ENCODE measurements at places on chromosomes 7 and 10. TPM values are rescaled to one million over a fixed set of nuclear protein-coding genes. Genes with fewer than 3 reads are reported as not detected.

DNA sequence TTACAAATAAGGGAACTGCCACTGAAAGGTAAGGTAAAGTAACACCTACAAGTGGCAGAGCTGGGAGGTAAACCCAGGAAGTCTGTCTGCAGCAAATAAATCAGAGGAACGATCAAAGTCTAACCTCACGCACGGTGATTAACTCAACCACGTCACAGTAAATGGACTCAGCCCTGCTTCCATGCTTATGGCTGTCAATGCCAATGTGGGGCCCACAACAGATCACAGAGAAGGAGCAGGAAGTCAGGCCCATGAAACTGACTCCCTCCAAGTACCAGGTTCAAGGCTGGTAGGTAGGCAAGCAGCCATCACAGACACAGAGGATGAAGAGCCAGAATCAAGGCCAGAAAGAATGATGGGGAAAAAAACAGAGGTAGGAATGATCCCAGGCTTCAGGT, 38.0 kb upstream of the ACSL5 start:
- DNase-seq: peak; percentile 97
- H3K36me3 ChIP-seq: no peaks in the 10 kb centered on the region
- H3K4me1 ChIP-seq: peaks cover 60% of the 10 kb centered on the region
- no peak overlapping the region for H3K4me3 ChIP-seq

C7orf57 gene
- polyA plus RNA-seq: not detected

DNA sequence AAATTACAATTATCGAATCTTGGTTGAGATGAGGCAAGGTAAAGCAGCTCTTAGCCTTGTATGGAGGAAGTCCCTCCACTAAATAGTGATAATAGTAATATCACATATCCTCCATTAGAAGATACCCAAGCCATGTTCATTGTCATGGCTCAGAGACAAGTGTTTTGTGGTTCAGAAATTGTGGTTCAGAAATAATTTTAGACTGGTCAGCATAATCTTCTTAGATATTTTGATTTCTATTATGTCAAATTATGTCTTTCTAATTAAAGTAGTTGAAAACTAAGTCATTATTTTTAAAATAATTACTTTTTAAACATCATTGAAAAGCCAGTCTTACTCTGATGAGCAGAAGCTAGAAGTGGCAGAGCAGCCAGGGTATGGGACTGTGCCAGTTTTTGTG, 507.7 kb downstream of the HTR7 start:
- no peak for DNase-seq
- no peaks in the 10 kb centered on the region for H3K4me1 ChIP-seq
- no peaks in the 10 kb centered on the region for H3K27me3 ChIP-seq

DNA sequence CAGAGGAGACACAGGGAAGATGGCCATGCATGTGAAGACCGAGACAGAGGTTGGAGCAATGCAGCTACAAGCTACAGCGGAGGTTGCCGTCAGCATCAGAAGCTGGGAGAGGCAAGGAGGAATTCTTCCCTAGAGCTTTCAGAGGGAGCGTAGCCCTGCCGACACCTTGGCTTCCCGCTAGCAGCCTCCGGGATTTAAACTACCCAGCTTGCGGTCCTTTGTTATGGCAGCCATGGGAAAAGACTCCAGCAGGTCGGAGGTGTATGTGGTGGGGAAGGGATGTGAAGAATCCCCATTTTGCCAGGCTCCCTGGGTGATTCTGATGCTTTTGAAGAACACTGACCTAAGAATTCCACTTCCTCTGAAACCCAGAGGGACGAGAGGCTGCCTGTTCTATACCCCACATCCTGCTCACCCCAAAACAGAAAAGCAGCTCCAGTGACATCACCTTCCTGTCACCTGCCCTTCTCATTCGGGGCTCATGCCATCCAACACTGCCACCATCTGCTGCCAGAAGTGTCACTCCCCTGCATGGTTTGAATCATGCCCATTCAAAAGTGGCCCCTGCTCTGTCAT, 3.3 kb upstream of the SEPHS1 start:
- H3K27me3 ChIP-seq: peaks cover 23% of the 10 kb centered on the region
- no peak overlapping the region for H3K4me3 ChIP-seq
- H3K27ac ChIP-seq: no peak overlapping the region
- no peaks in the 10 kb centered on the region for H3K36me3 ChIP-seq
- DNase-seq: no peak

DNA sequence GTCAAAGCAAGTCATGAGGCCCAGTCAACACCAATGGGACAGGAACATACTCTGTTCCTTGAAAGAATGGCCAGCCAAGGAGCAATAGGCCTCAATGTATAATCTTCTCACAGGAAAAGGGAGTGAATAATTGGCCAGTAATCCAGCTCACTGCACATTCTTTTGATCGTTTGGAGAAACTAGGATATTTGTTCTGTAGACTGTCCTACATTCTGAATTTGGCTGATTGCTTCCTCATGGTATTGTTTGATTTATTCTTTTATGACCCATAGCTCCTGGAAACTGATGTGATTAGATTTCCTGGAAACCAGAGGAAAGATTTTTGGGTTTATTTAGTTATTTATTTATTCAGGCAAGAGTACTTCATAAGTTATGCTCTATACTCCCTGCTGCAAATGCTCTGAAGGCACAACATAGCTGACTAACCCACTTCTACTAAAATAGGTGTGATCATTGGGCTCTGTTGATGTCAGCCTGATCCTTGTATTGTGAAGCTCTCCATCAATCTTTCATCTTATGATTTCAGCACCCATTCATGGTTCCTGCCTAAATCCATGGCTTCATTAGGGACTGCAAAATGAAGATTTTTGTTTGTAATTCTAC, 745.2 kb downstream of the SUGCT start:
- no peak for DNase-seq
- H3K27me3 ChIP-seq: no peaks in the 10 kb centered on the region
- H3K4me3 ChIP-seq: no peak overlapping the region
- H3K27ac ChIP-seq: no peak overlapping the region

DNA sequence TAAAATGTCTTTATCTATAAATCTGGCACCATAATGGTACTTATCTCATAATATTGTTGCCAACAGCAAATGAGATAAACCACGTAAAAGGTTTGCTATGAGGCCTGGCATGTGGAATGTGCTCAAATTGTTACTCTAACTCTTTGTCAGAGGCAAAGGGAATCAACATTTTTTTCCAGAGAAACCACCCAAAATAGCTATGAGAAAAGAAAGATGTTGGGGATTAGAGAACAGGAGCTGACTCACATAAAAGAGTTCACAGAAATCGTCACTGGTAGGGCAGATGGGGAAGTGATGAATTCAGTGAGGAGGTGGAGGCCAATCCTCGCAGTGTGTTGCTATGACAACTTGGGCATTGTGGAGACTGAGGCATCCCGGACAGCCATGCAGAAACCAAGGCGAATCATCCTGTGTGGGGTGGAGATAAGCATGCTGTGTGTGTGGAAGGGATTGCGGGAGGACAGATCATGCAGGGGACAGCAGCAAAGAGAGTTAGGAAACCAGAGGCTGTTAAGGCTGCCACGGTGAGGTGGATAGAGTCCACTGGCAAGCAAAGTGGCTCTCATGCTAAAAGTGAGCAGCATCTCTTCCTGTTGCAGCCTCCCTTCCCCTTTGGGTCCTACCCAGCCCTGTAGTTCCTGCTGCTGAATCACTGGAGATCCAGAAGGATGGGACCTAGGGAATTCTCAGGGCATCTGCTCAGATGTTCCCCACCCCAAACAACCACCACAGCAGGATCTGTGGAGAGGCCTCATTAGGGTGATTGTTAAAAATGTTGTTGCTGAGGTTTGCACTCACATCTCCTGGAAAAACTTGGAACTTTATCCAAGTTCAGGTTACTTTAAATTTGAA, 103.9 kb downstream of the CUBN start:
- H3K36me3 ChIP-seq: peaks cover 7% of the 10 kb centered on the region
- H3K27ac ChIP-seq: no peak overlapping the region
- H3K4me3 ChIP-seq: no peak overlapping the region
- no peak for DNase-seq
- no peaks in the 10 kb centered on the region for H3K4me1 ChIP-seq

GRCh38 chr10:75779276-75779675, 347.9 kb downstream of the LRMDA start:
- H3K36me3 ChIP-seq: no peaks in the 10 kb centered on the region
- DNase-seq: no peak
- H3K4me1 ChIP-seq: peaks cover 7% of the 10 kb centered on the region
- no peak overlapping the region for H3K4me3 ChIP-seq
- H3K27ac ChIP-seq: no peak overlapping the region

DNA sequence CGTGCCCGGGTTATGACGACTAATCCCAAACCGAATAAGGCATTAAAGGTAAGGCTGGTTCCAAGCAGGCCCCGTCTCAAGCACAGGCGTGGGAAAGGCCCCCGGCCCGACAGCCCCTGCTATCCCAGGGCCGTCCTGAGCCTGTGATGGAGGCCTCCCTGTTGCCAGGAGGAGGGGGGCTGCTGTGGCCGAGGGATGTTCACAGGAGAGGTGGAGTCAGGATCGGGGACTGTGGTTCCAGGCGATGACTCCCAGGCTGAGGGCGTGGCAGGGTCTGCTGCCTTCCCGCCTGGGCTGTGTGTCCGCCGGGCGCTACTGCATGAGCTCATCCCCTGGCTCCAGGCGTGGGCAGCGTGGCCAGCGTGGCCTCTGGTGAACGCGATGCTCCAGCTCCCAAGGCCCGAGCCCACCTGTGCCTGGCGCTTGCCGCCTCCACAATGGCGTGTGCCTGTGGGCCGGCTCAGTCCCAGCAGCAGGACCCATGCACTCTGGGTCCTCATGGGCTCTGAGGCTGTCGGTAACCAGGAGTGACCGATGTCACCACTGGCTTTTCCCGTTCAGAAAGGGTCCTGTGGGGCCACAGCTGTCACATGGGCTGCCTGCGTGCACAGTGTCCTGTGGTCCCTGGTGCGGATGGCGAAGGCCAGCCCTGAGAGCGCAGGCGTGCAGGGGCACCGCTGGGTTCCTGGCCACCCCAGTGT, 8.8 kb downstream of the MAFK start:
- H3K4me3 ChIP-seq: no peak overlapping the region
- DNase-seq: no peak
- peaks cover 28% of the 10 kb centered on the region for H3K4me1 ChIP-seq
- no peaks in the 10 kb centered on the region for H3K27me3 ChIP-seq
- H3K36me3 ChIP-seq: peaks cover 95% of the 10 kb centered on the region

DNA sequence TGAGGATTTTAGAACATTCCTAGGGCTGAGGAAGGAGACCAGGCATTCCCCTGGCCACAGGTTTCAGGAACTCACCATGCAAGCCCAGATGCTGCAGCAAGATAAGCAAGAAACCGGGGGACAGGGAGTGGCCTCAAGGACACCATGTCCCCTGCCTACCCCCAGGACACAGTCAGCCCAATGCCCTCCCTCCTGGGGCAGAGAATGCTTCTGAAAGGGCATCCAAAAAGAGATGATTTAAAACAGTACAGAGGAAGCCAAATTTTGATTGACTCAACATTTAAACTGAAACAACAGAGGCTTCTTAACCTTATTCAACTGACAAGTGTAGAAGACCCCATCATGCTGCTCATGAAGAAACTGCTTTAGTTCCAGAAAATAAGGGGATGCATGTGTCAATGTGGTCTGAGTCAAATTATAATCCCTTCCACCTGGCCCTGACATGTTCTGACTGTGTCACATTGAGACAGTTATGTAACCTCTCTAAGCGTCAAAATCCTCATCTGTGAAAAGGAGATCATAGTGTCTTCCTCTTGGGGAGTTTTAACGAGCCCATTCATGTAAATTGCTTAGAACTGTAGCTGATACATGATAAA, 60.0 kb downstream of the ICA1 start:
- H3K4me1 ChIP-seq: no peaks in the 10 kb centered on the region
- H3K27ac ChIP-seq: no peak overlapping the region
- H3K4me3 ChIP-seq: no peak overlapping the region
- DNase-seq: no peak
- peaks cover 12% of the 10 kb centered on the region for H3K36me3 ChIP-seq
- no peaks in the 10 kb centered on the region for H3K27me3 ChIP-seq

- no peak overlapping the region for H3K4me3 ChIP-seq
- H3K27ac ChIP-seq: no peak overlapping the region
- H3K4me1 ChIP-seq: peaks cover 4% of the 10 kb centered on the region
- no peaks in the 10 kb centered on the region for H3K36me3 ChIP-seq
- H3K27me3 ChIP-seq: no peaks in the 10 kb centered on the region
- no peak for DNase-seq
Observed at GRCh38 chr7:117158941-117159697, 163.7 kb downstream of the WNT2 start.

DNA sequence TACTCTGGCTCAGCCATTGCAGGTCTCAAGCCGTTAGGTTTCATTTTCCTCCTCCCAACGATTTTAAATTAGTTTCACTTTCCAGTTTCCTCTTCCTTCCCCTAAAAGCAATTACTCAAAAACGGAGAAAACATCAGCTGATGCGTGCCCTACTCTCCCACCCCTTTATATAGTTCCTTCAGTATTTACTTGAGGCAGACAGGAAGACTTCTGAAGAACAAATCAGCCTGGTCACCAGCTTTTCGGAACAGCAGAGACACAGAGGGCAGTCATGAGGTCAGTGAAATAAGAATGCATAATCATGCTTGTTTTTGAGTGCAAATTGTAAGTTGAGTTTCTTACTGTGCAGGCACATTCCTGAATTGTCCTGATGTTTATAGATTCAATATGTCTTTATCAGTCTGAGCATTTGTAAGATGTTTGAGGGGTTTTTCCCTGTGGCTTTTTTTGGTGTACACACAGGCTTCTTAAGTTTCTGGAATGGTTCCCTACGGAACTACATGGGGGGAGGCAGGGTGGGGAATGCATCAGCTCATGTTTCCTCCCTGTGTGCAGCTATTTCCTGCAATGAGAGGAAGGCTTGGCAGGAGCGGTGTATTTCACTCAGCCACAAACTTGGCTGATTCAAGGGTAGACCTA, at the start of gene IFIT3:
Gene IFIT3 (plus strand): TSS at position 195 of the 639 bp plus-strand sequence. CDS start 77 bp downstream, at position 272.
- no peaks in the 10 kb centered on the region for H3K36me3 ChIP-seq
- H3K27me3 ChIP-seq: no peaks in the 10 kb centered on the region
- H3K4me3 ChIP-seq: peak within 1 kb of the TSS; percentile 57
- H3K4me1 ChIP-seq: peaks cover 22% of the 10 kb centered on the region
- H3K27ac ChIP-seq: peak within 1 kb of the TSS; percentile 97
- DNase-seq: peak; percentile 71

GRCh38 chr7:50308532-50309385, 4.2 kb downstream of the IKZF1 start:
- peak overlapping the region; percentile 79 for H3K27ac ChIP-seq
- no peaks in the 10 kb centered on the region for H3K4me1 ChIP-seq
- no peak overlapping the region for H3K4me3 ChIP-seq
- H3K36me3 ChIP-seq: no peaks in the 10 kb centered on the region
- no peak for DNase-seq

HOXA2 gene
- 0.97 TPM for polyA plus RNA-seq

LLCFC1 gene
- polyA plus RNA-seq: not detected

DNA sequence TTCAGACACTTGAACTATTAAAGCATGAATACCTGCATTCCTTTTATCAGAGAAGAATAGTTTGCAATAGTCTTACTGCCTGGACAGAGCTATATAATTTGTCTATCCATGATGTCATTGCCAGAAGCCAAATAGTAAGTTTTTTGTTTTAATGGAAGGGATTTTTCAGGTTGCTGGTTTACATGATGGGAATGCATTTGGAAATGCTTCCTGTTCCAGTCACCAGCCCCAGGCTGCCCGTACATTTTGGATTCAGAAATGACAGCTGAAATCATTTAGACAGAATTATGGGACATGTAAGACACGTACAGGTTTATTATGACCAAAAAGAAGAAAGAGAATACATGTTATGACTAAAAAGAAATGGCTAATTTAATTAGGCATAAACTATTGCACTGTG, 293.1 kb downstream of the CDK14 start:
- DNase-seq: no peak
- H3K4me1 ChIP-seq: no peaks in the 10 kb centered on the region
- H3K36me3 ChIP-seq: no peaks in the 10 kb centered on the region
- no peaks in the 10 kb centered on the region for H3K27me3 ChIP-seq
- H3K27ac ChIP-seq: no peak overlapping the region
- H3K4me3 ChIP-seq: no peak overlapping the region

GRCh38 chr7:81736091-81736490, 33.8 kb downstream of the HGF start:
- no peaks in the 10 kb centered on the region for H3K4me1 ChIP-seq
- no peaks in the 10 kb centered on the region for H3K36me3 ChIP-seq
